ENCODE measurements at places on chromosomes 6 and 20. TPM values are rescaled to one million over a fixed set of nuclear protein-coding genes. Genes with fewer than 3 reads are reported as not detected.

Gene SSTR4
- 0.33 TPM for total RNA-seq

Gene LGSN
- 0.39 TPM for total RNA-seq

Gene OR2H2
- total RNA-seq: not detected

Gene PLCB1
- 98.3 TPM for total RNA-seq

Gene C6orf58
- 0.17 TPM for total RNA-seq

Gene TNXB
- total RNA-seq: 78.4 TPM

Gene ABHD16B
- not detected for total RNA-seq

Gene LY6G5C
- total RNA-seq: 0.40 TPM

Gene OR2H1
- total RNA-seq: not detected

Gene DEFB132
- not detected for total RNA-seq

Gene PRSS35
- 38.4 TPM for total RNA-seq

Gene PPIL6
- 15.3 TPM for total RNA-seq

DNA sequence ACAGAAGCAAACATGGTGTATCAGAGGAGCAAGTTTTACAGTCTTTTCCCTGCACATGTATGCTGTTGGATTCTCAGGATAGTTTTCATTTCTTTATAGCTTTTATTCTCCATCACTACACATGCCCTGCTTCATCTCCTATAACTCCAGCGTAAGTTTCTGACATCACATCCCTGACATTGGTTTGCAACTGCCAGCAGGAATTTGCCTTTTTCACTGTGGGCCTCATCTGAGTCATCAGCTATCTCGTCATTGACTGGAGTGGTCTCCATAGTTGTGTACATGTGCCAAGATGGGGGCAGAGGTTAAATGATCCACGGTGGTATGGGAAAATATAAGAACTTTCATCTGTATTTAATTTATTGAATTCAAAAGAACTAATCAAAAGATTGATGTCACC, 96.7 kb downstream of the SLX4IP start:
- peaks cover 4% of the 10 kb centered on the region for H3K4me1 ChIP-seq
- H3K4me3 ChIP-seq: no peak overlapping the region
- H3K27ac ChIP-seq: no peak overlapping the region
- no peaks in the 10 kb centered on the region for H3K27me3 ChIP-seq
- no peaks in the 10 kb centered on the region for H3K36me3 ChIP-seq

GRCh38 chr20:24018796-24019195, 30.2 kb upstream of the GGTLC1 start:
- DNase-seq: no peak
- H3K27ac ChIP-seq: no peak overlapping the region
- no peaks in the 10 kb centered on the region for H3K27me3 ChIP-seq

- H3K36me3 ChIP-seq: no peaks in the 10 kb centered on the region
- DNase-seq: no peak
- H3K27ac ChIP-seq: no peak overlapping the region
- no peaks in the 10 kb centered on the region for H3K4me1 ChIP-seq
Measured at GRCh38 chr6:46715141-46715540, 20.0 kb downstream of the PLA2G7 start.

DNA sequence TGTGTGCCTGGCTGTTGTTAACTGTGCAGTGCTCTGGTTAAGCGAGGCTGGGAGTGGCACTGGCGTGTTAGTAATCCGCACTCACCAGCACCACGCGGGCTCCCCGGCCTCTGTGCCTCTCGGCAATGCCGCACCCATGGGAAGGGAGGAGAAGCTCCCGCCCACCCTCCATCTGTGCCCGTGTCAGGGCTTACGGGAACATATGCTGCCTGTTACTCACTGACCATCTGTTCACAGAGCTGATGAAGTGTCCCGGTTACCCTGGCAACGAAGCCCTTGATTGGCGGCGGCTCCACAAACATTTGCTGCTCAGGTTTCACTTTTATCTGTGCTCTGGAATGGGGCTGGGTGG, 114.7 kb downstream of the PSMB1 start:
- peaks cover 2% of the 10 kb centered on the region for H3K27me3 ChIP-seq
- no peaks in the 10 kb centered on the region for H3K36me3 ChIP-seq
- H3K27ac ChIP-seq: no peak overlapping the region
- peak; percentile 61 for DNase-seq
- peak overlapping the region; percentile 26 for H3K4me3 ChIP-seq

- no peak overlapping the region for H3K27ac ChIP-seq
- no peaks in the 10 kb centered on the region for H3K27me3 ChIP-seq
- no peaks in the 10 kb centered on the region for H3K4me1 ChIP-seq
- no peak overlapping the region for H3K4me3 ChIP-seq
Measured at GRCh38 chr6:134145786-134146185, 93.4 kb upstream of the SLC2A12 start.

DNA sequence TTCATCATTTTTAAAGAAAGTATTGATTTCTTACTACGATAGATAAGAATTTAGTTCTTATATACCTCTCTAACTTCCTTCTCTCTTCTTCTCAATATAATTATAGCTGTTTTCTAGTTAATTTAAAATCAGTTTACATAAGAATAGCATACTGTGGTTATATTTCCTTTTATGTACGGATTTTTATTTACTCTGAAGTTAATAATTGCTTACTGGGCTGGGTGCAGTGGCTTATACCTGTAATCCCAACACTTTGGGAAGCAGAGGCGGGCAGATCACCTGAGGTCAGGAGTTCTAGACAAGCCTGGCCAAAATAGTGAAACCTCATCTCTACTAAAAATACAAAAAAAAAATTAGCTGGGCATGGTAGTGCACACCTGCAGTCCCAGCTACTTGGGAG, 9.7 kb downstream of the ACSS2 start:
- no peak overlapping the region for H3K27ac ChIP-seq
- peaks cover 5% of the 10 kb centered on the region for H3K36me3 ChIP-seq
- H3K4me1 ChIP-seq: no peaks in the 10 kb centered on the region
- no peaks in the 10 kb centered on the region for H3K27me3 ChIP-seq
- DNase-seq: no peak

DNA sequence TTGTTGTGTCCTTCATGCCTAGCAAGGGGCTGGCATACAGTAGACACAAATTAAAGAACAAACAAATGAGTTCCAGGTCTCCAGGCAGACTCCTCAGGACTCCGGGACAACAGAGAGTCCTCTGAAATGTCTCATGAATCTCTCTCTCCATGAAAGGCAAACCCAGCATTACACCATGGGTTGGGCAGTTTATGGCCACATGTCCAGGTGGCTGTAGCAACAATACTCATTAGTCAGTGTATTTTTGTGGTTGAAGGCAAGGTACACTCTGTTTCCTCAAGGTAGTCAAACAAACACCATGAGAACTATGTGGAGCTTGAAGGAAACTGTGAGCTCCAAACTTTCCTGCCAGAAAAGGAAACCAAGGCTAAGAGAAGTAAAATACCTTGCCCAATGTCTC, 62.2 kb downstream of the KCNB1 start:
- H3K4me1 ChIP-seq: peaks cover 27% of the 10 kb centered on the region
- peaks cover 2% of the 10 kb centered on the region for H3K36me3 ChIP-seq
- H3K27ac ChIP-seq: no peak overlapping the region
- no peaks in the 10 kb centered on the region for H3K27me3 ChIP-seq
- DNase-seq: no peak

DNA sequence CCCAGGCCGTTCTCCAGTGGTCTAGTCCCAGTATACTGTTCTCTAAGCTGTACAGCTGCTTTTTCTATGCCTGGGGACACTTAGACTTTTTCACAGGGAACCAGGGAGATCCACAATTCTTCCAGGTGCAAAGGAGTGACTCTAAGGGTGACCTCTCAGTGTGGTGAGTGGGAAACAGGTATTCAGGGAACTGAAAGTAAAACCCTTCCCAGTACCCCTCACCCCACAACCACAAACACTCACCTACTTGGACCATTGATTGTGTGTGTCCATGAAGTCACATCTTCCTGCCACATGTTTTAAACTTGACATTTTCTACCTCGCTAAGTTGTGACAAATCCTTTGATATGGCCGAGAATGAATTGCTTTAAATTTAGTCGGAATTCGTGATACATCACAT, 183.6 kb downstream of the CLIC5 start:
- no peaks in the 10 kb centered on the region for H3K36me3 ChIP-seq
- no peak for DNase-seq
- no peak overlapping the region for H3K4me3 ChIP-seq
- H3K27ac ChIP-seq: no peak overlapping the region

- no peak overlapping the region for H3K4me3 ChIP-seq
- no peak overlapping the region for H3K27ac ChIP-seq
- peaks cover 37% of the 10 kb centered on the region for H3K36me3 ChIP-seq
- DNase-seq: no peak
Measured at GRCh38 chr6:3261921-3262320, 3.2 kb downstream of the PSMG4 start.

DNA sequence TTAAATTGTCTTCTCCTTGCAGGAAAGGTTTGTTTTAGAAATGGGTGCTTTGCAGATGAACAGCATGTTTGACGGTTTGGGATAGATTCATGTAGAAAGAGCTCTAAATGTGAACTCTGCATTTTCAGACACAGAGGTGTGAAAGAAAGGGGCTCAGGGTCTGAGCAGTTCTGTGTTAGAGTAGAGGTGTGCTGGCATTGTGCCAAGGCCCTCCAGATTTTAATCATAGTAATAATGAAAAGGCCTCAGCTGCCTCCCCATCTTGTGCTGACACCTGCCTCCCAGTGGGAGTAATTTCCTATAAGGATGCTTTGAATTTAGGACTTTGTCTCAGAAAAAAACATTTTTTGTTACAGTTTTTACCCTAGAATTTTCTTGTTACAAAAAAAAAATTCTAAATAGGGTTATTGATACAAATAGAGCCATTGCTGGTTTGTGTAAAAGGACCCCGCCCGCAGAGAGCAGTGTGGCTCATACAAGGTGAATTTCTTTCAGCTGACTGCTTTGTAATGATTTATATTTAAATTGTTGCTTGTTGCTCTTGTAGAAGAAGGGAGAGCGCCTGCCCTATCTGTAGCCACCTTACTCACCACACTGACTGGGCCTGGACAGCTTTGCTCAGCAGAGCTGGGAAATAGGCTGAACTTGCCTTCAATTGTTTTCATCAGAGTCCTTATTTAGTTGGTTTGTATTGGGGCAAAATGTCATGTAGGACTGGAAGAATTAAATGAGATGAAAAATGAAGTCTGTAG, 294.5 kb downstream of the ZFAND3 start:
- H3K4me3 ChIP-seq: no peak overlapping the region
- H3K4me1 ChIP-seq: no peaks in the 10 kb centered on the region
- H3K27me3 ChIP-seq: no peaks in the 10 kb centered on the region
- no peak overlapping the region for H3K27ac ChIP-seq

DNA sequence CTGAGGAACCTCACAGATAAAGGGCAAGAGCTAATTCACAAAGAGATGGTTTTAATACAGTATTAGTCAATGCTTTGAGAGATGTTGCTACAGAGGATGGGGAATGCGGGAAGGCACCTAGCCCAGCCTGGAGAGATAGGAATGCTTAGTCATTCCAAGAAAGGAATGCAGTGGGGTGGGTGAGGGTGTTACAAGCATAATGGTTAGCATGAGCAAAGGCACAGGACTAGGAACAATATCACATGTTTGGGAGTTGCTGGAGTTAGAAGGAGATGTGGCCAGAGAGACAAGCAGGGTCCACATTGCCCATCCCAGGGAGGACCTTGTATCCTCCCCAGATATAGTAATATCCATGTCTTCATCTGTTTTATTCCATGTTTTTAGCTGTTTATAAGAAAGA, 107.0 kb upstream of the OGFRL1 start:
- DNase-seq: no peak
- no peaks in the 10 kb centered on the region for H3K36me3 ChIP-seq
- H3K27ac ChIP-seq: no peak overlapping the region
- H3K4me1 ChIP-seq: no peaks in the 10 kb centered on the region
- no peaks in the 10 kb centered on the region for H3K27me3 ChIP-seq
- H3K4me3 ChIP-seq: no peak overlapping the region

DNA sequence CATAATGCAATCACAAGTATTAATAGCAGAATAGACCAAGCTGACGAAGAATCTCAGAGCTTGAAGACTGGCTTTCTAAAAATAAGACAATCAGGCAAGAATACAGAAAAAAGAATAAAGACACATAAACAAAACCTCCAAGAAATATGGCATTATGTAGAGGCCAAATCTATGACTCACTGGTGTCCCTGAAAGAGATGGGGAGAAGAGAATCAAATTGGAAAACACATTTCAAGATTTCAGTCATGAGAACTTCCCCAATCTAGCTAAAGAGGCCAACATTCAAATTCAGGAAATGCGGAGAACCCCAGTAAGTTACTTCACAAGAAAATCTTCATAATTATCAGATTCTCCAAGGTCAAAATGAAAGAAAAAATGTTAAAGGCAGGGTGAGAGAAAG, 69.0 kb upstream of the PDE7B start:
- no peaks in the 10 kb centered on the region for H3K4me1 ChIP-seq
- H3K4me3 ChIP-seq: no peak overlapping the region
- no peaks in the 10 kb centered on the region for H3K36me3 ChIP-seq
- no peaks in the 10 kb centered on the region for H3K27me3 ChIP-seq
- no peak overlapping the region for H3K27ac ChIP-seq
- no peak for DNase-seq

DNA sequence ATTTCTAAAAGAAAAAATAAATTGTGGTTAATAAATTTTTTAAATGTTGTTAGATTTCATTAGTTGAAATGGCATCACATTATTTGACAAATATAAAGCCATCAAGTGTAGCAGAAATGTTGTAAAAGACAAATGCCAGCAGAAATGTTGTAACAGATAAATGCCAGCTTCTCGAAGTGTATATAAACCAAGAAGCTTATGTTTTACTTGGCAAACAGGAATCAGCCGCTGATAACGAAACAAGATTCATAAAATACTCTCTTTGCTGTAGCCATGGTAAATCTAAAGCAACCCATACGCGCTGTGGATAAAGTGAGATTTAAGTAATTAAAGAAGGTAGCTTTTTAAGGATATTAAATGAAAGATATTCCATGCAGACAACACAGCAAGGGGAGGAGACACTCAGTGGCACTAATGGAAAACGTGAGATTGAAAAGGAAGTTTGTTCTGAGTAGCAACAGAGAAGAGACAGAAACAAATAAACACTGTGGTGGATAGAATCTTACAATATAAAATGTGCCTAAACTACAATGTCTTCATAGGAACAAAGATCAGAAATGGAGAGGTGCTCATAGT, 29.6 kb downstream of the BTBD9 start:
- no peak for DNase-seq
- no peaks in the 10 kb centered on the region for H3K36me3 ChIP-seq
- no peaks in the 10 kb centered on the region for H3K4me1 ChIP-seq
- no peak overlapping the region for H3K4me3 ChIP-seq

All from spinal cord (tissue), 10 donors.